Stimulated activated CD8-positive, alpha-beta memory T cell treated with anti-CD3 and anti-CD28 coated beads, Interleukin-15, amount 100 ng/mL, for 24 hours (primary cell): ENCODE measurements at places on chromosomes 5 and 9.

- no peak for DNase-seq
These were observed 42.3 kb downstream of the FAM78A start for GRCh38 chr9:131233995-131234394.

DNA sequence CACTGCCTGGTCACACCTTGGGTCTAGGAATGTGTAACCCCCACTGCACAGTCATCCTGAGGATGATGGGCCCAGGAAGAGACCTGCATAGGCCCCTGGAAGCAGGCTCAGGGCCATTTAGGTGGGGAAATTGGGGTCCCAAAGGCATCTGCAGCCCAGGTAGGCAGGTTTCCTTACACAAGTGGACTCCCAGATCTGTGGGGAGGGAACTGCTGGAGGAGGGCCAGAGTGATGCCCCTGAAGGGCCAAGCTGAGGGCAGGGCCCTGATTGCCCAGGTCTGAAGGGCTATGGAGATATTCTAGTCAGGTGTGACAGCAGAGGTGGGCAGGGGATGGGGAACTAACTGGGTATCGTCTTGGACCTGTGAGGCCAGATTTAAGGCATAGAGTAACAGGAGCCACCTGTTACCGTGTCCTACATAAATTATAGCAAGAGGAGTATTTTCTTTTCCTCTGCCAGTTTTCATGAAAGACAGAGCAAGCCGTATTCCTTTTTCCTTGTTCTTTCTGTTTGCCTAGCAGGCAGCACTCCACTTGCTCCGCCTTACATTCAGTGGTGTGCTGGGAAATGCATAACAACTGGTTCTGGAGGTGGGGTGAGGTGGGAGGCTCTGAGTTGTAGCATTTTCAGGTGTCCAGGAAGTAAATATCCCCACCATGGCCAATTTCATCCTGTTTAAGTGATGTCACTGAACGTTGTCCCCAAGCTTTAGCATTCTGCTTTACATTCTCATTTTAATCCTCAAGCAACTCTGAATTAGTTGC is 41.3 kb downstream of the PPARGC1B start:
- no peak for DNase-seq

GRCh38 chr9:9912459-9912858 is 700.3 kb downstream of the PTPRD start:
- DNase-seq, result no peak

DNA sequence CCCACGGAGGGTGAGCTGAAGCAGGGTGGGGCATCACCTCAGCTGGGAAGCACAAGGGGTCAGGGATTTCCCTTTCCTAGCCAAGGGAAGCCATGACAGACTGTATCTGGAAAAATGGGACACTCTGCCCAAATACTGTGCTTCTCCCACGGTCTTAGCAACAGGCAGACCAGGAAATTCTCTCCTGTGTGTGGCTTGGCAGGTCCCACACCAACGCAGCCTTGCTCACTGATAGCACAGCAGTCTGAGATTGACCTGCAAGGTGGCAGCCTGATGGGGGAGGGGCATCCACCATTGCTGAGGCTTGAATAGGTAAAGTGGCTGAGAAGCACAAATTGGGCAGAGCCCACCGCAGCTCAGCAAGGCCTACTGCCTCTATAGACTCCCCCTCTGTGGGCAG is 23.2 kb downstream of the RAB3C start:
- no peak for DNase-seq

GRCh38 chr5:157175071-157175612 is 5.5 kb upstream of the ITK start:
- DNase-seq, result no peak

DNA sequence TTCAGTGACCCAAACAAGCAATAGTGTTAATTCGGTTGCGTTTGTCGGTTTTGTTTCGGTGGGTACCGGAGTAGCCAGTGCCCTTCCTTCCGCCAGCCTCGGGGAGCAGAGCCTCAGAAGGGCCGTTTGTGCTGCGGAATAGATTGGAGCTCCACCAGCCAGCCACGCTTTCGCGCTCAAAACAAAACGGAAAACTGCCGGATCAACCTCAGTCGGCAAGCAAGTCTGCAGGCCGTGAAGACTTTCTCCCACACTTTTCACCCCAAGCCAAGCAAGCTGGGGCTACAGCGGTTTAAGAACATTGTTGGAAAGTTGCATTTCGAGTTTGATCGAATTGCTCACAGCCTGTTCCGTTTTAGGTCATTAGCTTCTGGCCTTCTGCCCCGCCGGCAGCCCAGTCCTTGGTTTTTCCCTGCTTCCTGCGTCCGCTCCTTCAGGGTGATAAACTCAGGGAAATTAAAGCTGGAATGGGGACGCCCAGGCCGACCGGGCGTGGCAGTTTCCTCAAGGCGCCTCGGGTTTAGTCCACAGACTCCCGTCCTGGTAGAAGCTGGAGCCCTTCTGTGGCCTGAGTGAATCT is 803 bp upstream of the CCNO start:
- DNase-seq, result no peak

GRCh38 chr9:107249665-107250285 is 33.3 kb upstream of the RAD23B start:
- no peak for DNase-seq

DNA sequence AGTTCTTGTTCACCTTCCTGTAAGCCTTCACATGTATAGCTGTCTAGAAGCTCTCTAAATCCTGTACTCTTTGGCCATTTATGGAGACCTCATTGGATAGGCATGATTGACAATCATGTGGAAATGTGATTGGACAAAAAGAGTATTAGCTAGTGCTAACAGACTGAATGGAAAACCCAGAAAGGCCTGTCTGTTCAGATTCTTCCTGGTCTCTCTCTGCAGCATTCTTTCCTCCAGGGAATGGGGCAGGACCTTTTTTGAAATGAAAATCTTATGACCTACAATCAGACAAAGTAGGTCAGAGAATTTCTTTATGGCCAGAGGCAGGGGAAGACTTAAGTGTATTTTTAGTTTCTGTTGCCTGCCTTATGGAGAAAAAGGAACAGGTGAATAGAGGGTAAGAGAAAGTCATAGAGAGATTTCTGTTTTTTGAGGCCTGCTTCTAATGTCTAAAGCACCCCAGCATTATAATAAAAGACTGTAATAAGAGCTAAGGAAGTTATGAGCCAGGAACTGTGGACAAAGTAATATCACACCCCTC is 152.4 kb upstream of the CCDC152 start:
- no peak for DNase-seq

GRCh38 chr5:100842080-100842479 is 61.0 kb downstream of the ST8SIA4 start:
- no peak for DNase-seq

- DNase-seq, result no peak
These were observed 430.6 kb downstream of the PIK3R1 start for GRCh38 chr5:68646144-68646543.

DNA sequence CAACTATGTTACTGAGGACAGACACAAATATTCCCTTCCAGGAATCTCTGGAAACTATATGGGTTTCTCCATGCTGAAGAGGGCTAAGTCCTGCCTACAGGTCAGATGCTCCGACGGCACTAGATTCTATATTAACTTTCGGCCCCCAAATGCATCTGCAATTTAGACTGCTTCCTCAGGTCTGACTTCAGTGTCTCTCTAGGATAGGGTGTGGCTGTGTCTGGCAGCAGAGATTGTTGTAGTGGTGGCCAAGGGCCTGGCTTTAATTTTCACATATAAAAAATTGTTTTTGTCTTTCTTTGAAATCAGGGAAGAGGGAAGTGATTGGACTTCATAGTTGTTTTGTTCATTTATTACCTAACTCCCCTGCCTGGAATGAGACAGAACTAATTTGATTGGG is 101.8 kb downstream of the PJA2 start:
- no peak for DNase-seq

DNA sequence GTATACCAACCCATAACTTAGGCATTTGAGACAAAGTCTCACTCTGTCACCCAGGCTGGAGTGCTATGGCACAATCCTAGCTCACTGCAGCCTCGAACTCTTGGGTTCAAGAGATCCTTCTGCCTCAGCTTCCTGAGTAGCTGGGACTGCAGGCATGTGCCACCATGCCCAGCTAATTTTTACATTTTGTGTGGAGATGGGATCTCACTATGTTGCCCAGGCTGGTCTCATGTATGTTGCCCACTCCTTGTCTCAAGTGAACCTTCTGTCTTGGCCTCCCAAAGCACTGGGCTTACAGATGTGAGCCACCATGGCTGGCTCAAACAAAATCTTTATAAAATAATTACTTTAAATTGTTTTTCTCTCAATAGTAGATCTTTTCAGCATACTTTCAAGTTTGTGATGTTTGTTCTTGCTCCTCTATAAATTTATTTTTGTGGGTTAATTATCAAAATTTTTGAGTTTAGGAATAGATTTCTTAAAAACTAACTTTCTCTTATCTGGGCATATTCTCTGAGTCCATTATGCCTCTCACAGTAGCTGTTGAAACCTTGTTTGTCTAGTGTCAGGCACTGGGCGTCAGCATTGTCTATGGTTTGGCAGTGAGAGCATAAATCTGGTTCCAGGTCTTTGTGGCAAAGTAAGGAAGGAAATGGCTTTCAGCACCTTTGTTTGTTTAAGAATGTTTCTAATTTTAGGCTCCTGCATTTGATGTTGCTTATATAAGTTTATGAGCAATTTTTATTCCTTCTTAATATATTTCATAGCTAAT is 38.7 kb downstream of the NLN start:
- no peak for DNase-seq

DNA sequence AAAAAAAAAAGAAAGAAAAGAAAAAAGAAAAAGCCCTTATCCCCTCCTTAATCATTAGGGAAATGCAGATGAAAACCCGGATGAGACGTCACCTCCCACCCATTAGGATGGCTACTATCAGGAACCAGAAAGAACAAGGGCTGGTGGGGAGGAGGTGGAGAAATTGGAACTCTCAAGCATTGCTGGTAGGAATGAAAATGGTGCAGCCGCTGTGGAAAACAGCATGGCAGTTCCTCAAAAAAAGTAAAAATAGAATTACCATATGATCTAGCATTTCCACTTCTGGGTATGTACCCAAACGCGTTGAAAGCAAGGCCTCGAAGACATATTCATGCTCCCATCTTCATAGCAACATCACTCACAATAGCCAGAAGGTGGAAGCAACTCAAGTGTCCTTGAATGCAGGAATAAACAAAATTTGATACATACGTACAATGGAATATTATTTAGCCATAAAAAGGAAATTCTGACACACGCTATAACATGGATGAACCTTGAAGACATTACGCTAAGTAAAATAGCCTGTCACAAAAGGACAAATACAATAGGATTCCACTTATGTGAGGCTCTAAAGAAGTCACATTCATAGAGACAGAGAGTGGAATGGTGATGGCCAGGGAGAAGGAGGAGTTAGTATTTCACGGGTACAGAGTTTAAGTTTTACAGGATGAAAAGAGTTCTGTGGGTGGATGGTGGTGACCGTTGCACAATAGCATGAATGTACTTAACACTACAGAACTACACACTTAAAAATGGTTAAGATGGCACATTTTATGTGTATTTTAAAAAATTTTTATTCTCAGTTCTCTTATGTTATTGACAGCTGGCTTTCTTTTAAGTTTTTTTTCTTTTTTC is 166.8 kb upstream of the IER5L start:
- DNase-seq, result no peak

DNA sequence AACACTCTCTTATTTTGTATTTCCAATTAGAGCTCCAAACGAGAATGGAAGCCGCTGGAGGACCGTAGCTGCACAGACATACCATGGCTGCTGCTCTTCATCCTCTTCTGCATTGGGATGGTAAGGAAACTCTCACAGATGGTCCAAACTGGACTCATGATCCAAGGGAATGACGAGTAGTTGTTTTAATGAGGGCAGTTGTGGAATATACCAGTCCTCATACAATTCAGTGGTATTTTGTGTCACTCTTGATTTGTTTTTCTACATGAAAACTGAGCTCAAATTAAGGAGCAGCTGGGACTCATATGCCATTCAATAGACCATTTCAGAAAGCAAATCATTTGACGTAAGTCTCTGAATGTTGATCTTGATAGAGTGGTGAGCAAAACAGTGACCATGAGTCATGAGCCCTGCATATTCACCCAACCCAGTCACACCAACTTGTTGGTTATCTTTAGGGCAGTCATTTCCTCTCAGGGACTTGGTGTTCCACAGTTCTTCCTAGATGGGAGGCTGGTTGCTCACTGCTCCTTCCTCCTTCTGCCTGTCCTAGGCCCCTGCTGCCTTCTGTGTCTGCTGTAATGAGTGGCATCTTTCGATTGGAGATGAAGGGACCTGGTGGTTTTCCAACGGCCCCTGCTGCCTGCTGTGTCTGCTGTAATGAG is 54.9 kb downstream of the SLC44A1 start:
- DNase-seq, result no peak

DNA sequence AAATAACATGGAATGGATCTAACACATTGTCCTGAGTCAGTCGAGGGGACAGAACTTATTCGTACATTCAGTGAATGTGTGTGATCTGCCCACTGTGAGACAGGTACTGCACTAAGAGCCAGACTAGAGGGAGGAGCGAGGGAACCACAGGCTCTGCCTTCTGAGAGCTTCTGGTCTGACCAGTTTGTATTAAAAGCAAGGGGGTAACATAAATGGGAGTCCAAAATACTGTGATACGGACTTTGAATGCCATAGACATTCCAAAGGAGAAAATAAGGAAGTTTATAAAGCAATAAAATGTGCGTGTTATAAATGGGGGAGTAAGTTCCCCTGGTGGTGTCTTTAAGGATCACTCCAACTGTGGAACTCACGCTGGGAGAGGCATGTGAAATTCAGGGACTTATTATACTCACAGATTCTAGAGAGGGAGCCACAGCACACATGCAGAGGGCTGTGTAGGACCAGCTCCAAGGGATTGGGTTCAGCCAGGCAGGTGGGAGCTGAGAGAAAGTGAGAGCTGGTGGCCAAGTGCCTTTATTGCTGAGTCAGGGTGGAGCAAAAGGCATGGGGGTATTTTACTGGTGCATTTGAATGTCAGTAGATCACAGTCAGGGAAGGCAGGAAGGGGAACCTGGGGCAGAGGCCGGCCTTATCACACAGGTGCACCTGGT is 186.5 kb upstream of the WWC1 start:
- no peak for DNase-seq

DNA sequence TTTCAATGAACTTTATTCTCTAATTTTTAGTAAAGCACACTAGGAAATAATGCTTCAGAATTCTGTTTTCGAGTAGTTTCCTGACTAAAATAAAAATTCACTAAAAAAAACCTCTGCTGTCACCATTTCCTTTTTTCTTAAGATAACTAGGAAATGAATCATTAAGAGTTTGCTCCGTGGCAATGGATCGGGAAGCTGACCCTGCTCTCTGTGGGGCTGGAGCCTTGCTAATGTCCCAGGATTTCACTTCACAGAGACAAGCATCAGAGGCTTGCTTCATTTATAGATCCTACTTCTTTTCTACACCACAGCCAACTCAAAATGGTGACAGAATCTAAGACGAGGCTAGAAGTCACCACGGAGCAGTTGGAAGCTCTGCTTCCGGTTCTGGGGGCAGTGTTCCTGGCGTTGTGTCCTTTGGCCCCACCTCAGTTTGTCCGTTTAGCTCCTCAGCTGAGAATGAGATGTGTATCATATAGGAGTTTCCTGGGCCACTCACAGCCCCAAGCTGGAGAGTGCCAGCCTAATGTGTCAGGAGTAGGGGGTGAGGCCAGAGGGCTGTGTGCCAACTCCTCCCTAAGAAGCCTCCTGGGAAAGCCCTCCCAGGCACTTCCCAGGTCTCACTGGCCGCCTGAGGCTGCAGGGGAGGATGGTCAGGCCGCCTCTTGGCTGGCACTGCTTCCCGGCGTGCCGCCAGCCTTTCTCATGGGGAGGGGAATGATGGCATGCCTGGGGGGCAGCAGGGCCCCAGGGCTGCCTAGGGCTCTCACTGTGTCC is 19.6 kb downstream of the TENT4A start:
- no peak for DNase-seq
